ENCODE measurements at places on chromosomes 13 and 19.

GRCh38 chr13:22662771-22663170, 518.0 kb upstream of the SGCG start:
- DNase-seq = no peak

DNA sequence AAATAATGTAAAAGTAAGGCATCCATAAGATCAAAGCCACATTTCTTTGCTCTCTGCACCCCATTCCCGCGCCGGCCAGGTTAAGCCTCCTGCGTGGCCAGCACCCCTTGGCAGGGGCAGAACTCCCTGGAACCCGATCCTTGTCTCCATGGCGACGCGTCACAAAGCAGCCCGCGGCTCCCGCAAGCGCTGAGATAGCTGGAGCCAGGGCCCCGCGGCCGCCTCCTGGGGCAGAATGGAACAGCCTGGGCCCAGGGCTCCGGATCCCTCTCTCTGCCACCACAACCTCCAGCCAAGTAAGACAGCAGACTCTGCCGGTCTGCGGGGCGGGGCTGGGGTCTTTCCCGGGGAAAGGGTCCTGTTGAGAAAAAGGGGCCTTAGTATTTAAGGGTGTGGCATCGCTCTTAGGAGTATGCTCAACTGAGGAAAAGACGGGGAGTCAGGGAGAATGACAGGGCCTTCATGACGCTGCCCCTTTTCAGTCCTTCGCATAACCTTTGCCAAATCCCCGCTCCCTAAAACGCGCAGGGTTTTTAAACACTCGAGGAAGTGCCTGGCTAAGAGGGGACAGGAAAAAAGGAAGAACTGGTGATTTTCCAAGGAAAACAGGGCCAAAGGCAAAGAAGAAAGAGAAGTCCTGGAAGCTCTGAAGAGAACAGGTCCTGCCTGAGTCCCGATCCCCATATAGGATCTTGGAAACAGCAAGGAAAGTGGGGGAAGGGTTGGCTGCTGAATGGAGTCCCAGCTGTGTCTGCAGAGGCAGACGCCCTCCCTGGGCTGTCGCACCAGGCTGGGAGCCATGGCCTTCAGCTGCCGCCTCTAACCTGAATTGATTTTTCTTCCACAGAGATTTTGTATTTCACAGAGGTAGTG, at the start of gene TEX26:
Gene TEX26, plus strand, starts transcription at position 176 of the 873 bp plus-strand sequence. Its CDS starts 60 bp downstream, at position 236.
- no peak for DNase-seq

- no peak for DNase-seq
These were observed at the start of gene ELAVL3 for GRCh38 chr19:11480715-11481533. TSS of gene ELAVL3 (minus strand) at chr19:11481046. CDS start at chr19:11480608, 438 bp downstream.

- peak; percentile 28 for DNase-seq
These were observed 18.3 kb upstream of the ENOX1 start for GRCh38 chr13:43805071-43805468.
